ENCODE measurements at places on chromosomes 1 and 21.

DNA sequence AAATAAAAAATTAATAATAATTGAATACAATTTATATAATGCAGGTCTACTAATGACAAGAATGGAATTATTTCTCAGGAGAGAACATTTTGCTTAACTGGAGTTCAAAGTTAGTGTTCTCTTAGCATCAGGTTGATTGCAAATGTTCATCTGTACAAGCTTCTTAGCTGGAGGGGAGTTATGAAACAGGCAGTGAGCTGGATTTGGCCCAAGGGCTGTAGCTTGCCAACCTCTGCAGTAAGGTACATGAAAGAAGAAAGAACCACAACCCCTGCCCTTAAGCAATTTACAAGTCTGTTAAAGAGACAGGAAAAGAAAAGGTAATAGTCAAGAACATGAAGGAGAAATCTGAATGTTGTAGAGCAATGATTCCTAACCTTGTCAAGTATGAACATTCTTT lies 17.0 kb downstream of the LPGAT1 start:
- DNase-seq, result peak; percentile 81

GRCh38 chr1:219040291-219040690 lies 133.4 kb upstream of the LYPLAL1 start:
- DNase-seq, result no peak

DNA sequence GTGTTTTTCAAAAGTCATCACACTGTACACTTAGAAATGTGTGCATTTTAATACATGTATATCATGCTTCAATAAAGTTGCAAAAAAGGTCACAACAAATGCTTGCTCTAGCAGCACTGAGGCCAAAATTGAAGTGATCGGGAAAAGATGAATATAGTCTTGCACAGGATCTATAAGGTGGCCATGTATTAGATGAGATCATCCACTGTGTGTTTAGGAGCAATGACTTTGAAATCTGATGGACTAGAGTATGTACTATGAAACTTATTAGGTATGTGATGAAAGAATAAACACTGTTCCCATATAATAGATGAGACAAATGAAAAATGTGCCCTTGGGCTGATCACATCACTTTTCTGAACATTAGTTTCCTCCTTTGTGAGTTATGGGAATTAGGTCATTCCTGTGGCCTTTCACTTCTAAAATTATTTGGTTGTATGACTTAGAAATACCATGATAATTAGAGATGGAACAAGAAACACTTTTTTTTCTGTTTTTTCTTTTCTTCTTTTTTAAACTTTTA lies 984.6 kb downstream of the ADGRL2 start:
- DNase-seq, result no peak

DNA sequence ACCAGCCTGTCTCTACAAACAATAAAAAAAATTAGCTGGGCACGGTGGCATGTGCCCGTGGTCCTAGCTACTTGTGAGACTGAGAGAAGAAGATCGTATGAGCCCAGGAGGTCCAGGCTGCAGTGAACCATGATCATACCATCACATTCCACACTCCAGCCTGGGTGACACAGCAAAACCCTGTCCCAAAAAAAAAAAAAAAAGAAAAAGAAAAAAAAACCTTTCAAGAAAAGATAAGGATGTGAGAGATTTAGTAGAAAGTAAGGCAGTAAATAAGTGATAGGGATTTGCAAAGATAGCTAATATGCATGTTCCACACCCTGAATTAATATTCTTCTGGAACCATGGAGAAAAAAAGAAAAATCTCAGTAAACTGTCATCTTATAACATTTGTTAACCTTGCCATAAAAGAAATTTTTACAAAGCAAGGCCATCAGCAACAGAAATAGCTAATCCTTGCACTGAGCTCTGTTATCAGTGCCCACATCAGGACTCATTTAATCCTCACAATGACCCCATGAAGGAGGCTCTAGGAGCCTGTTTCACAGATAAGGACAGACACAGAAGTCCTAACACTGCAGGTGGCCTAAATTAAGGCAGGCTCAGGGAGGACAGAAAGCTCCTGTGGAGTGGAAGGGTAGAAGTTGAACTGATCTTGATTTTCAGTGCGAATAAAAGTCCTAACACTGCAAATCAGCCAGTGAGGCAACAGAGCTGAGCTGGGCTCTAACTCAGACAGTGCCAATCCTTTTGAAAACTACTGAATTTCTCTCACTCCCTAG lies 7.6 kb downstream of the GNB1 start:
- DNase-seq, result no peak

GRCh38 chr1:155499953-155500639 lies 62.5 kb downstream of the ASH1L start:
- DNase-seq, result no peak

DNA sequence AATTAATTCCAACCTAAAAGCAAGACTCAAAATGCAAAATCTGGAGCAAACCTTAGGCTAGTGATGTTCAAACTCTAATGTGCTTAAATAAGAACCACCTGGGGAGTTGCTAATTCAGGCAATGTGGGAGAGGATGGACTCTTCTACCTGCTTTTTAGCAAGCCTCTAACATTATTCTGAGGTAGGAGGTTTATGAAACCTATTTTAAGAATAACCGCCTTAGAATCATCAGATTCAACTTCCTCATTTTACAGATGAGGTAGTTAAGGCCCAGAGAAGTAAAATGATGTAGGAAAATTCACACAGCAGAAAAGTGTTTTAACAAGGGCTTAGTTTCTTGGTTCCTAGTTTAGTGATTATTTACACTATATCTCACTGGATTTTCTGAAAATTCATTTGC lies 8.6 kb upstream of the NTNG1 start:
- no peak for DNase-seq

GRCh38 chr1:8025061-8025670 lies 943 bp downstream of the ERRFI1 start:
- DNase-seq, result no peak

DNA sequence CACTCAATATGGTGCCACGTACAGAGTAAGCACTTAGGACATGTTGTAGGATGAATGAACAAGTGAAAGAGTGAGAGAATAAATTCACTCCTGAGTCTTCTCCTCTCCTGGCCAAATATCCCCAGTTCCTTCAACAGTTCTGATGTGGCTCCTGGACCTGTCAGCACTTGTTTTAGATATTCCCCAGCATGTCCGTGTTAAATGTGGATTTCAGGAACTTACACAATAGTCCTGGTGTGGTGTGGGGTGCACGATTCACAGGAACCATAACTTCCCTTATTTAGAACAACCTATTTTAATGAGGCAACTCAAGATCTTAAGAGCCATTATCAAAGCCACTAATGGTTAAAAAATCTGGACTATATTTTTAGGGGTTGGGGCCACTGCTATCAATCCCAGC lies 39.0 kb upstream of the MYSM1 start:
- DNase-seq, result peak; percentile 59

DNA sequence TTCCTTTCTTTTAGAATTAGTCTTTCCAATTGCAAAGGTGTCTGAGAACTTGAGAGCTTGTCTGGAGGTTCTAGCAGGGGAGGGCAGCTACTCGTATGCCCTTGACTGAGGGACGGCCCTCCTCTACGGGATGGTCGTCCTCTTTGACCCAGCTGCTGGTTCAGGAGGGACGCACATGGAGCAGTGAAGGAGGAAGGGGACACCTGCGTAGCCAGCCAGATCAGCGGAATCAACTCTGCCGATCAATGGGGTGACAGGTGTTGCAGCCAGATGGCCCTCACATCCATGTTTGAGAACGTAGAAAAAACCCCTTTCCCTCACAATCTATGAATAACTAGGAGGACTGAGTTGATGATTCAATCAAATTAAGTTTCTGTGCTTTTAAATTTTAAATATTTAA lies 15.7 kb upstream of the A3GALT2 start:
- no peak for DNase-seq

GRCh38 chr1:115545096-115545720 lies 96.6 kb upstream of the VANGL1 start:
- DNase-seq, result no peak

DNA sequence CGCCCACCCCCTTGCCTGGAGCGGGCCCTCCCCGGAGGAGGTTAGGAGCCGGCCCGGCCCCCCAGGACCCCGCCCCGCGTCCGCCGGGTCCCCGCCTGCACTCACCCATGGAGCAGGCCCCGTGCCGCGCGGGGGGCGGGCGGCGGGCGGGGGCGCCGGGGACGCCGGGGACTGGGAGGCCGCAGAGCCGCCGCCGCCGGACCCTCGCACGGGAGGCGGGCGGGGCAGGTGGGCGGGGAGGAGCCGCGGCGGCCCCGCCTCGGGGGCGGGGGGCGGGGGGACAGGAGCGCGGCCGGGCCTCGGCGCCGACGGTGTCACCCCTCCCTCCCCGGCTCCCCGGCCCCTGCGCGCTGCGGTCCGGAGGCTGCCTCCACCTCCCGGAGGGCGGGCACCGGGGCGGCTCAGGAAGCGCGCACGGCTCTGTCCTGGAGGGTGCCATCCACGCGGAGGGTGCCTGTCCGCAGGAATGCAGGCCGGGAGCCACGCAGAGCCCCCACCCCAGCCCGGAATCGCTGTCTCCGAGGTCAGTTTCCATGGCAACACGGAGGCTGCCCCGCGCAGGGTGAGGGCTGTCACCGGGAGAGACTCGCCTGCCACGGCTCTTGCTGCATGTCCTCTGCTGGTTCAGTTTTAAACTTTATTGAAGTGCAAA lies 5.9 kb upstream of the PLEKHG5 start:
- DNase-seq, result peak; percentile 58

- DNase-seq, result peak; percentile 100
Observed at GRCh38 chr1:201713086-201713810, 115.7 kb upstream of the IPO9 start.

GRCh38 chr1:32920833-32921232 lies 19.6 kb upstream of the TMEM54 start:
- DNase-seq, result peak; percentile 38

- no peak for DNase-seq
Observed at GRCh38 chr1:65480684-65481405, 60.4 kb downstream of the LEPR start.

- DNase-seq, result no peak
Observed at GRCh38 chr1:35564884-35565741, 7.5 kb downstream of the NCDN start.
